Naive thymus-derived CD8-positive, alpha-beta T cell (primary cell): ENCODE measurements at places on chromosomes 1 and 21. TPM values are rescaled to one million over a fixed set of nuclear protein-coding genes. Genes with fewer than 3 reads are reported as not detected.

DNA sequence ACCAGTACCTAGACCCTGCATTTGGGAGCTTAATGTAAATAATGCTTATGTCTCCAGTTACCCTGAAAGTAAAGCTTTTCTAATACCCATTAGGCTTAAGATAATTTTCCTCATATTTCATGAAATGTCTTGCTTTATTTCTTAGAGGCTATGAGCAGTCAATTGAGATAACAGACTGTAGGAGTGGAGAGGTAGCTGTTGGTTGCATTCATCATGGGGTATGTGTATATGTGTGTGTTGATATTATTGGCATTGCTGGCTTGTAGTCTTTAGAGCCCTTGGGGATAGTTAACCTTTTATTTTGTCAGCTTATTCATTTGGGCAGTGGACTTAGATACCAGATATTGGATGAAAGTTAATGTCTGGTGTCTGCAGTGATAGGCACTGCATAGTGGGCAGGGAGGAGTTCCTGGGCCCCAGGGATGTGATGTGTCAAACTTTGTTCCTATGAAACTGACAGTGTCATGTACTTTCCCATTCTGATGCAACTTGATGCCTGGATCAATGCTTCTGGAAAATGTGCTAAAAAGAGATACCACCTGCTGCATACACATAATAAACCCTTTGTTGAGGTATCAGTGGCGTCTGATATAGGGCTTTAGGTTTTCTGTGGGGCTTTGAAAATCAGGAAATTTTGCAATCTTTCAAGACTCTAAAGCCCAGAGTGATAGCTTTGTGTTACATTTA, 83.9 kb downstream of the MAST2 start:
- DNase-seq, result no peak

- no peak for DNase-seq
Observed at GRCh38 chr1:87867626-87868025, 538.9 kb downstream of the LMO4 start.

GRCh38 chr1:152577168-152577567, 3.1 kb downstream of the LCE3D start:
- DNase-seq, result no peak

DNA sequence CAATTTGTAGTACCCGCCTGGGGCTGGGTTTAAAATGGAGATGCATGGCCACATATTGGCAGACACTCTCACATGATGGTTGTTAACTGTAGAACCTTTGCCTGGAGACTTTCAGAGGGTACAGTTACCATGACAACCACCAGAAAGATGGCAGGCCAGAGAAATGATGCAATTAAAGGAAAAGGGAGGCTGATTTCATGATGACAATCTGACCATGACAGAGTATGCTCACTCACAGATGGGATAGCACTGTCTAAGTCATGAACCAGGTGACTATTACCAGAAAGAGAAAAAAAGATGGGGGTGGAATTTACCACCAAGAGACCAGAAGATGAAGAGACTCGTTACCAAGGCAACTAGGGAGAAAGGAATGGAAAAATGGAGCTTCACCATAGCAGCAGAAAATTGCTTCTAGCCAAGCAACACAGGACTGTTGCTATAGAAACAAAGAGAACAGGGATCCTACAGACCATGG, 3.5 kb upstream of the TRIT1 start:
- no peak for DNase-seq

DNA sequence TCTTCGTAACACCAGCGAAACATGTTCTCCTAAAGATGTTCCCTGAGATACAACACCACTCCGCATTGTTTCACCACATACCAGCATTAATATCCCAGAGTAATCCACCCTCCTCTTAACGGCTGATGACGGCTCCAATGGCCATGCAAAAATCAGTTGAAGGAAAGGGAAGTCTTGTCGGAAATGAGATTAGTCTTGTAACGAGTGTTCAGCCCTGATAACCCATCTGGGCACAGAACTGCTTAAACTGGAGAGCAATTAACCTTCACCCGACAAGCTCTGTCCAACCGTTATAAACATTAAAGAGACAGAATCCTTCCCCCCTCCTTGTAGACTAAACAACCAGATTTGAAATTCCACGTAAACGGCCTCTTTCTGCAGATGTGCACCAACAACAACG, 21.9 kb downstream of the ERG start:
- DNase-seq, result no peak

GRCh38 chr1:239858529-239858928, 233.2 kb upstream of the FMN2 start:
- no peak for DNase-seq

DNA sequence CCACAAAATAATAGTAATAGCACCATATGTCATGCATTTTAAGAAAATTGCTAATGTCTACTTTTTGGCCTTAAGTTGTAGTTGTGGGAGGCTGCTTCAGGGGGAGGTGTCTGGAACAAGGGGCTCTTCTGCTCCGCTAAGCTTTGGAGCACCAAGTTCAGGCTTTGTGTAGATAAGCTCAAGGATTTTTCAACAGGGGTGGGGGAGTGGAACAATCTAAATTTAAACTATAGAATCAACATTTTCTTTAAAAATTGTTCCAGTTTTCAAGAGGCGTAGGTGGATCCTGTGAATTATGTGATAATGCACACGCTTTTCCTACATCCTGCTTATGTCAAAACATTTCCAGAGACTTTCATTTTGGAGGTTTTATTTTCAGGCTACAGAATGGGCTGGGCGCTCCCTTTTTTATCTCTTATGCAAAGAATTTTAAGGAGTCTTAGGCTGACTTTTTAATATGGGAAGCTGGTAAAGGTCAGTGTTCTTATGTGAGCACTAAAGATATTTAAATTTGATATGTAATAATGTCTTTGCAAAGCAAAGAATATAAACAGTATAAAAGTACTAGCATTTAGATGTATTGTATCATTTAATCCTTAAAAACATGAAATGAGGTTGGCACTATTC, 9.9 kb downstream of the ATP1A1 start:
- DNase-seq, result no peak

- no peak for DNase-seq
Observed at GRCh38 chr21:46098303-46099141, 610 bp downstream of the COL6A2 start.

GRCh38 chr21:40243685-40244084, 376.4 kb downstream of the PCP4 start:
- DNase-seq, result no peak

DNA sequence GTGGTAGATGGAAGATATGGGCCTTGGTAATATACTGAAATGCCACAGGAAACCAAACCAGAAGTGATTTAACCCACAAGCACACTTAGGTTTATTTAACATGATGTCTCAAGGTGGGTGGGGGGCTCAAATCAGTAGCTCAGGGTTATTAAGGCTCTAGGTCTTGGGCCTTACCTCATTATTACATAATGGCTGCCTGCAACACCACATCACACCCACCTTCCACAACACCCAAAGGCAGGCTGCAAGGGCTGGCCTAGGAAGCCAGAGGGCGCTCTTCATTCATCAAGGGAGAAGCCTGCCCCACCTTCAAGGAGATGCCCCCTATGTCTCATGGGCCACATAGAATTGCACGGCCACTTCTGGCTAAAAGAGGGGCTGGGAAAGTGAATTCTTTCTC, 6.0 kb downstream of the TFF1 start:
- no peak for DNase-seq

DNA sequence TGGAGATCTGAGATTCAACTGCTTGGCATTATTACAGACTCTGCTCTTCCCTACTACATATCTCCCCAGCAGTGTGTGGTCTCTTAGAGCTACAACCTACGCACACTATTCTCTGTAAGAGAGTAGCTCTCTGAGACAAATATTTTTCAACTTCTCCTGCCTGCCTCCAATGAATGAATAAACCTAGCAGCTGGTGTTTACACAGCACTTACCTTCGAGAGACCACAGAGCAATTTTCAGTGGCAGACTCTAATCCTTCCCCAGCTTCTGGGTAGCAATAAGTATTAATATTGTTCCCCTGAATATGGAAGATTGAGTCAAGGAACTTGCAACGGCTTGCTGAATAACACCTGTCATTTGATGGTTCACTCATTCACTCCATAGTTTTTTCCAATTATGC, 350.9 kb upstream of the SPAG17 start:
- DNase-seq, result no peak

DNA sequence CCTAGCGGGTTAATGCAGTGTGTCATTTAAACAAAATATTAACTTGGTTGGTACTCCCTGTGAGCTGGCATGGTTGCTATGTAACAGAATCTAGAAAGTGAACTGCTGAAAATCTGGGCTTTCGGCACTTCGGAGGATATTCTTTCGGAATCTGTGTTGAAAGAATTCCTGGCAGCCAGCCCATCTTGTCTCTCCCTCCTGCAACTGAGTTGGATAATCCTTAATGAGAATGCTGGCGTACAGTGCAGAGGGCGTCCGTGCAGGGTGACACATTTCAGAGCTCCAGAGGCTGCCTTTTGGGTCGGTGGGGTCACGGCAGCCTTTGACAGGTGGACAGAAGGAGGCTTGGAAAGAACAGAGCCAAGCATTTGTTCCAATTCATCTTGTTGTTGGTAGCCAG, 3.7 kb downstream of the KAZN start:
- no peak for DNase-seq

DNA sequence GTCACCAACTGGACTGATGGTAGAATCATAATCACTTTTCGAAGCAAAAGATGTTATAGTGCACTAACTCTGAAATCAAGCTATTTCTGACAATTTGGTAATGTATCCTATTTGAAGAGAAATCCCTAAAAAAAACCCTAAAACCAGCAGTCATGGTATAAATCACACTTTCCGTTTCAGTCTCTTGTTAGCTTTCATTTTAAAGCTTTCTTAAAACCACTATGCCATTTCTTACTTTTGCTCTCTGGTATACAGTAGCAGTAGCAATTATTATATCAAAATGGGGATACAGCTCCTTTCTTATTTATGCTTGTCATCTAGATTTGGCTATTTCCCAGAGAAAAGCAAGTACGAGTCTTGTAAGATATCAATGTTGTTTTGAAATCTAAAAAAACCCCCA, 323.3 kb downstream of the KCTD3 start:
- no peak for DNase-seq

DNA sequence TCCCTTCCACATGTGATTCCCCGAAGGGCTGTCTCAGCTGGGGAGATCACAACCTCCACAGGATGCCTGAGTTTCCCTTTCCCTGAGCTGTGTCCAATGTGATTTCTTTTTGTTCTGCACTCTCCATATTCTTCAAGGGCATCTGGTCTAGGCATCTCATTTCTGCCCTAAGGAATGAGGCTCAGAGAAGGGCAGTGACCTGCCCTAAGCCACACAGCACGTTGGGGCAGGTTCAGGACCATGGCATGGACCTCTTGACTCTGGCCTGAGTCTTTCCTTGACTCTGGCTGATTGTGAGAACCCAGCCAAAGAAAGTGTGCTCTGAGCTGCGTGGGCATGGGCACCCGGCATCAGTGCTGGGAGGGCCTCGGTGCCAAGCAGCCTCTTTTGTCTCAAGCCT, 590.3 kb downstream of the PTPRU start:
- DNase-seq, result no peak

DNA sequence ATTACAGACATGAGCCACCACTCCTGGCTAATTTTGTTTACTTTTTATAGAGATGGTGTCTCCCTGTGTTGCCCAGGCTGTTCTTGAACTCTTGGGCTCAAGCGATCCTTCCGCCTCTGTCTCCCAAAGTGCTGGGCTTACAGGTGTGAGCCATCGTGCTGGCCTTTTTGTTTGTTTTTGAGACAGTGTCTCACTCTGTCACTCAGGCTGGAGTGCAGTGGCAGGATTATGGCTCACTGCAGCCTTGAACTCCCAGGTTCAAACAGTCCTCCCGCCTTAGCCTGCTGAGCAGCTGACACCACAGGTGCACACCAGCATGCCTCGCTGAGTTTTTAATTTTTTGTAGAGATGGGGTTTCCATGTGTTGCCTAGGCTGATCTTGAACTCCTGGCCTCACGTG, 49.1 kb downstream of the ADARB1 start:
- DNase-seq, result no peak

- DNase-seq, result no peak
Observed at GRCh38 chr1:212607913-212608391, 609 bp upstream of the ATF3 start.

- DNase-seq, result no peak
Observed at GRCh38 chr1:51719146-51719545, 102.3 kb downstream of the OSBPL9 start.

GRCh38 chr1:172354291-172355274, 65.9 kb upstream of the C1orf105 start:
- DNase-seq, result no peak

DNA sequence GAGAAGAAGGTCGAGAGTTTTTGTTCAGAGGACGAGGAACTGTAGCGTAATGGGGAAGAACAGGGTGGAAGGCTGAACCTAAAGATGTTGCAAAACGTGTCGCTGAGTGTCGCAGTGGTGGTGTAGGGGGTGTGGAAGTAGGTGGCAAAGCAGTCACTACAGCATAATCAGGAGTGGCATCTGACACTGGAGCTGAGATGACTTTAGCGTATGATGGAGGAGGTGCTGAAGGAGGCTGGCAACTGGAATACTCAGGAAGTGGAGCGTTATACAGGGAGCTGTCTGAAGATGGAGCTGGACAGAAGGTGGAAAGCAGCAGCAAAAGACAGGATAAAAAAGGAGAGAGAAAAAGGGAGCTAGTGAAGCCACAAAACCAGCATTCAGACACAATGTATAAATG, 89.9 kb upstream of the LBR start:
- no peak for DNase-seq

GRCh38 chr21:21196087-21196486, 197.9 kb downstream of the NCAM2 start:
- no peak for DNase-seq

GRCh38 chr1:234466945-234467344, 12.0 kb downstream of the TARBP1 start:
- no peak for DNase-seq

- DNase-seq, result no peak
Observed at GRCh38 chr1:31199949-31200348, 39.7 kb downstream of the NKAIN1 start.

DNA sequence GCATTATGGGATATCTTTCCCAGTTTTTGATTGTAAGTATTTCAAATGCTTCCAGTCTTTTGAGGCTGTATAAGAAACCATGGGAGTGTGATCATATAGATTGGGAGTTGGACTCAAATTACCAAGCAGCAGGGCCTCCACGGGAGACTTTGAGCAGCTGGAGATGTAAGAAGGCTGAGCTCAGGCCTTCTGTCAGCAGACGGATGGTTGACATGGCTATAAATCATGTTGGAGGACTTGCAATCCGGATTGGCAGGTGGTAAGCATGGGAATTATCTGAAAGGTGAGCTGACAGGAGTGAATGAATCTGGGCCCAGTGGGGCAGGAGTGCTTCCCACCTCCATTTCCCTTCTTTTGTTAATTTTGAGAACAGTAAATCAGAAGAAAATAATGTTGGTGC, 83.2 kb upstream of the PPM1J start:
- no peak for DNase-seq

- DNase-seq, result no peak
Observed at GRCh38 chr1:924656-925560, 1.2 kb downstream of the SAMD11 start.

Gene METTL18
- total RNA-seq, result 17.4 TPM

Gene TMPRSS2
- total RNA-seq, result not detected

Gene TMEM269
- total RNA-seq, result 1.0 TPM

Gene DTL
- 0.19 TPM for total RNA-seq

Gene OLIG2
- not detected for total RNA-seq

Gene HFM1
- total RNA-seq, result not detected

Gene RHBG
- total RNA-seq, result not detected

Gene FCRL1
- total RNA-seq, result 14.0 TPM

Gene S100A16
- total RNA-seq, result not detected

Gene PRKAA2
- not detected for total RNA-seq

Gene DCDC2B
- not detected for total RNA-seq
